ENCODE measurements at places on chromosomes 13 and 19. TPM values are rescaled to one million over a fixed set of nuclear protein-coding genes. Genes with fewer than 3 reads are reported as not detected.

CLEC11A gene
- not detected for total RNA-seq

GRCh38 chr19:15101479-15102082 lies 5.6 kb upstream of the SYDE1 start:
- H3K4me3 ChIP-seq: no peak overlapping the region
- H3K36me3 ChIP-seq: no peaks in the 10 kb centered on the region
- peak; percentile 52 for DNase-seq
- H3K27ac ChIP-seq: no peak overlapping the region

CERS4 gene
- total RNA-seq: 83.5 TPM

- DNase-seq: no peak
- peaks cover 10% of the 10 kb centered on the region for H3K36me3 ChIP-seq
- H3K4me3 ChIP-seq: no peak overlapping the region
- no peak overlapping the region for H3K27ac ChIP-seq
- H3K27me3 ChIP-seq: no peaks in the 10 kb centered on the region
- peaks cover 5% of the 10 kb centered on the region for H3K4me1 ChIP-seq
Observed at GRCh38 chr13:51435002-51435578, 17.7 kb downstream of the INTS6 start.

DNA sequence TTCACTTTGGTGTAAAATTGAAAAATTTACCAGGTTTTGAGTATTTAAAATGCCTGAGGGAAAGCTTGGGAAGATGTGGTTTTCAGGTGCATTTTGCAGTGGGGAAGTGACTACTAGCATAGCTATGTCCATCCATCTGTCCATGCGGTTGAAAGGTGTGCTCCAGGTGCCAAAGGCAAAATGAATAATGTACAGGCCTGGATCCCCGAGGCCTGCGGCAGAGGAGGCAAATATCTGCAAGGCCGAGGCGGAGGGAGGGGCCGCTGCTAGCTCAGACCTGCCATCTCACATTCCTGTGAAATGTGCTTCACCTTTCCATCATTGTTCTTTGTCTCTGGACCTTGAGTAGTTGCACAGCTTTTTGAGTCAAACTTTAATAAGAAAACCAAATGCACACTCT lies 65.5 kb downstream of the ERCC5 start:
- no peak overlapping the region for H3K27ac ChIP-seq
- H3K4me1 ChIP-seq: peaks cover 10% of the 10 kb centered on the region
- no peaks in the 10 kb centered on the region for H3K36me3 ChIP-seq
- no peak overlapping the region for H3K4me3 ChIP-seq

Measured in HepG2 (cell line).